ENCODE measurements at places on chromosomes 6 and 20.

GRCh38 chr20:33490023-33490933 is at the start of gene CBFA2T2:
CBFA2T2 (plus strand) TSS chr20:33490096; CDS start chr20:33490268, 172 bp downstream.
- DNase-seq: peak; percentile 34

GRCh38 chr6:39309942-39310531 is 4.2 kb downstream of the KCNK17 start:
- peak; percentile 58 for DNase-seq

DNA sequence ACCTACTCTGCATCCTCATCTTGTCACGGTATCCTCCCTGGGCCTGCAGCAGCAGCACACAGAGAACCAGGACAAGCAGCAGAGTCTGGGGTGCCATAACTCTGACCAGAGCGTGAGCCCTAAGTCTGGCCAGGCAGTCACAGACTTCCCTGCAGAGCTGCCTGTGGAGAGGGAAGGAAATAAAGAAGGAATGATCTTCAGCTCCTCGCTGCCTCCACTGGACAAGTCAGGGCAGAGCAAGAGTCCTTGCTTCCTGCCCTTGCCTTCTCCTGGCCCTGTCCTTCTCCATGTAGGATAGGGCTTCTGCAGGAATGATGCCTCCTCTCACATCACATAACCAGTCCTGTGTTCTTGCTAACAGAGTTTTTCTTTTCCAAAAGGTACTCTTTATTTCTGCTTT is 15.9 kb upstream of the WFDC11 start:
- DNase-seq: no peak

DNA sequence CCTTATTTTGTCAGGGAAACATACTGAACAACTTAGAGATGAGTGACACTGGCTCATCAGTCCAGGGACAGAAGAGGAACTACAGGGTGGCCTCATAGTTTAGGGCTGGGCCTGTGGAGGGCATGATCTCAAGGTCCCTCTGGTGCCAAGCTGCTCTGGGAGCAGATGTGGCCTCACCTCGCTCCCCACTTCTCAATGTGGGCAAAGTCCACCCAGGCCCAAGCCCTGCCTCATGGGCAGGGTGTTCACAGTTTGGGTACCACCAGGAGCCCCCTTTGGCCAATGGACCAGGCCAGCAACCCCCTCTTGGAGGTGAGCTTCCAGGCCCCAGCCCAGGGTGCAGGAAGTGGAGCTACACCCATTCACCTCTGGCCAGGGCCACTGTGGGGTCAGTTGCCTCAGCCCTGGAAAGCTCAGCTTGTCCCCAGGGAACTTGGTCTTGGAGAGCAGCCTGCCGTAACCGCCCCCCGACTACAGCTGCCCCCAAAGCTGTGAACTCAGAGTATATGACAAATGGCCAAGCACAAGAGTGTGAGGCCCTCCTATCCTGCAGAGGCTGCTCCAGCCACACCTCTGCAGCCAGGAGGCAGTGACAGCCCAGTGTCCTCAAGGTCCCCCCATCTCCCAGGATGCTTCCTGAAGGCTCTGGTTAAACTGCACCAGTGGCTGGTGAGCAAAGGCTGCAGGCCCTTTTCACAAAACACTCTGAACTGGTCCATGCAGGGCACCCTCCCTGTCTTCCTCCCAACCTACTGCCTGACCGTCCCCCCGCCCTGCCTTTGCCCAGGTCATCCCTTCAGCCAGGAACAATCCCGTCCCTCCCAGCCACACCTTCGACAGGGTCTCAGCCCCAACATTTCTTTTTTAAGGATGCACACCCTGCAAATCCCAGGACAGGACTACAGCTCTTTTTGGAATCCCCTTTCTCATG is 3.6 kb downstream of the ADISSP start:
- no peak for DNase-seq

GRCh38 chr6:106453756-106454367 is 93.3 kb downstream of the CRYBG1 start:
- DNase-seq: no peak

- DNase-seq: no peak
Observed at GRCh38 chr6:117555262-117555849, 47.0 kb downstream of the GOPC start.

DNA sequence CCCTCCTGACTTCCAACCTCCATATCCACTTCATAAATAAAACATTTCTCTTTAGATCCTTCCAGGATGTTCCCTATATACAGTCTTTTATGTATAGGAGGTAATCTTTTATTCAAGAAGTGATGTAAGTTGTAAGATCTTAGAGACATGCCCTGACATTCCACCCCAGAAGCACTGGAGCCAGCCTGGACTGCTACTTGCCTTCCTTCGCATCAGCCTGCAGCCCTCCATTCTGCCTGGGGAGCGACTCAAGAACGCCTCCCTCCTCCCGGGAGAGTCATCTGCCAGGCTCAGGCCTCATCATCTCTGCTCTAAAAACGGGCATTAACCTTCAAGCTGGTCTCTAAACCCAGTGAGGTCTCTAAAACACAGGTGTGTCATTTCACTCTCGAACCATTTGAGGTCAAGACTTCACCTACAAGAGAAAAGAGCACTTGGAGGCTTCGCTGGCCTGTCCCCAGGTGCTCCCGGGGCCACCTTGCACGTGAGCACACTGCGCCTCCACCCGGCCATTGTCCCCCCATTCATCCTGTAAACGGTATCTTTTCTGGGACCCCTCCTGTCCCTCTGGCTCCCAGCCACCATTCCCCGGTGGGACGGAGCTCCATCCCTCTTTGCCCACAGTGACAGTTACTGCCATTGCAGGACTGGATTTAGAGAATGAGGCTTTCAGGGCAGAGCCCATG is 107.5 kb upstream of the PDE10A start:
- no peak for DNase-seq

DNA sequence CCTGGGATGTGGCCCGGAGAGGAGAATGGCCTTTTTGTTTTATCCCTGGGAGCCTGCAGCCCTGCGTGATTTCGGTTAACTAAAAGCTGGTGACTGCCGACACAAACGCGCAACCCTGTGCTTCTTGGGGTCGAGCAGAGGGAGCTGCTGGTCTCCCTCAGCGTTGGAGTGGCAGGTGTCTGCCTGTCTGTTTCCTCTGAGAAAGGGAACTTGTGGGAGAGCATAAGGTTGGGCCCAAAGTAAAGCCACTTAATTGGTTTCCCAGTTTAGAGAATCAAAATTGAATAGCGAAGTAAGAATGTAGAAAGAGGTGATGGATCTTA is 500 bp downstream of the LTV1 start:
- no peak for DNase-seq

DNA sequence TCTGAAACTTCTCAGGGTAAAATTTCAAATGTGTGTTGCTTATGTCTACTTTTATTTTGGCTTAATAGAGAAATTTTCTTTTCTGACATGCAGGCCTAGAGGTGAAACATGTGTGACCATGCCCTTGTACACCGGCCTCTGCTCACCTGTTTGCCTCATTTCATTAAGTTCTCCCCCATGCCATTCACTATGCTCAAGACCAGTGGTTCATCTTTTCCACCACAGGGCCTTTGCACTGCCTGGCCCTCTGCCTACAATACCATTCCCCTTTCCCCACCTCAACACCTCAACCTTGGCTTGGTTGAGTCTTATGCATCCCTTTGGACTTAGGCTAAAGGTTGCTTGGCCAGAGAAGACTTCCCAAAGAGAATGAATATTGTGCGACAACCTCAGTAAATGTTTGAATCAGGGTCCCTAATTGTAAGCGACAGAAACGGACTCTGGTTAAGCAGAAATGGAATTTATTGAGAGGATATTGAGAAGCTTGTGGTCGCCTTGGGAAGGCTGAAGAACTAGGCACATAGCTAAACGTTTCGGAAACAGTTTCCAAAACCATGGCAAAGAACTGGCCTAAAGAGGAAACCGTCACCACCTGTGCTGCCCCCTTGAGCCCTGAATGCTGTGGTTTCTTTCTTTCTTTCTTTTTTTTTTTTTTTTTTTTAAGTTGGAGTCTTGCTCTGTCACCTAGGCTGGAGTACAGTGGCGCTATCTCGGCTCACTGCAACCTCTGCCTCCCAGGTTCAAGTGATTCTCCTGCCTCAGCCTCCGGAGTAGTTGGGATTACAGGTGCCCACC is 152.2 kb downstream of the SOX4 start:
- DNase-seq: no peak

GRCh38 chr20:59120491-59120890 is 43.1 kb upstream of the ZNF831 start:
- DNase-seq: no peak

DNA sequence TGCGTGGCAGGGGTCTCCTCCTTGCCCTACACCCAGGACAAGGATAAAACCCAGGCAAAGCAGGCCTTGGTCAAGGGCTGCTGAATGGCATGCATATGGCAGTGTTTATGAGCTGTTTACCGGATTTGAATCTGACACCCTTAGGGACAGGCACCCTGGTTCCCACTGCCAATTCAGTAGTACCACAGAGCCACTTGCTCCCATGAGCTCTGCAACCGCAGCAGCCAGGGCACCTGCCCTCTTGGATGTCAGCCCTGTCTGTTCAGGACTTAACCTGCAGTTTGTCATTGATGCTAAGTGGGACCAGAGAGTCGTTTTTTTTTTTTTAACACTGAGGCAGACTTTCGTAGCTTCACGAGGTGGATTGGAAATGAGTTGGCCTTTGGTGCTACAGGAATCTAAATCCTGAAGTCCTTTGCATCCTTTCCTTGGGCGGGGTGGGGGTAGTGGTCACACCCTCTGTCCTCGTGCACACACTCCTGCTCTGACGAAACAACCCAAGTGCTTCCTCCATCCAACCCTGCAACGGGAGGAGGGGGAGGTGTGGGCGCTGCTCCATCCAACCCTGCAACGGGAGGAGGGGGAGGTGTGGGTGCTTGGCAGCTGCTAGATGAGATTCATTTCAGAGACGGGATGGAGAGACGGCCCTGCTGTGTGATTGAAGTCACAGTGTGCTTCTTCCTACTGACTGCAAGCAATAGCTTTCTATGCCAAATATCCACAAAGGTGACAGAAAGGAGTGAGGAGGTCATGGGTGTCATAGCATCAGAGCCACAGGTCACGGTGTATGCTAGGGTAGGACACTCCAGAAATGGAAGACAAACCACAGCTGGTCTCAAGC is 166.5 kb downstream of the SMOC2 start:
- DNase-seq: no peak

GRCh38 chr20:1854246-1854645 is 41.0 kb upstream of the SIRPA start:
- DNase-seq: peak; percentile 39

DNA sequence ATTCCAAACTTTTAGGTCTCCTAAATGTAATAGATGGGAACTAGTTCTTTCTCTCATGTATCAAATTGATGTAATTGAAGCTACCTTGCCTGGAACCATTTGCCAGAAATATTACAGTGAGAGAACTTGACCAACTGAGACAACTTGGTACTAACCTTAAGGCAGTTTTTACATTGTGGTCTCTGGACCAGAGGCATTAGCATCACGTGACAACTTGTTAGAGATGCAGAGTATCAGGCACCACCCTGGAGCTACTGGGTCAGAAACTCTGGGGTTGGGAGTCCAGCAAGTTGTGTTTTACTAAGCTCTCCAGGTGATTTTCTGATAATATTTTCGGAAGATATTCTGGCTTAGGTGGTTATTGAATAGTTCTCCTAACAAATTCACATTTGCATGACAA is 982.1 kb upstream of the SLC35B3 start:
- no peak for DNase-seq

DNA sequence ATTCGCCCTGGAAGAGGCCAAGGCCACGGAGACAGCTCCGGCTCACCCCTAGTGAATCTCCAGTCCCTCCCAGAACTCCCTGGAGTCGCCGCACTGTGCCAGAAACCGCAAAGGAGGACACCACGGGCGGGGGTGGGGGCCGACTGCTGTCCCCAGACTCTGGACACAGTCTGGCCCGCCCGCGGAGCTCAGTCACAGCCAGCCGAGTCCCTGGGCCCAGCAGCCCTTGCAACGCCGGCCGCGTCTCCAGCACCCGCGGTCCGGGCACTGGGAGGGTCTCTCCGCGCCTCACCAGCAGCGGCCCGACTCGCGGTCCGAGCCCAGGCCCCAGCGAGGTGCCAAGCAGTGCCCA is 518 bp downstream of the PEX6 start:
- DNase-seq: no peak

DNA sequence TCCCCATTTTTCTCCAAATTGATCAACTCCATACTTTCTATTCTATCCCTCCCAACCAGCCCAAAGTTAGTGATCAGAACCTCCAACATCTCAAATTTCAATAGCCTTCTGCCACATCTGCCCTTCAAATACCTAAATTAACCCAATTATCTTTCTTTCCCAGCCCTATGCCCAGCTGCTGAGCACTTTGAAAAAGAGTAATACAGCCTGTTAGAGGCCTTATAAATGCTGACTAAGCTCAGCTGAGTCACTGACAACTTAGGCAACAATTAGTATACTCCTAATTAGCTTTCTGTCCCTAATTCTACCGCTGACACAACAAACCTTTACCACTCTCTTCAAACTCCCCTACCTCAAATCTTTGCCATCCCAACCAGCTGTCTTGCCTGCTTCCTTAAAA is 23.5 kb downstream of the RUNX2 start:
- DNase-seq: no peak

DNA sequence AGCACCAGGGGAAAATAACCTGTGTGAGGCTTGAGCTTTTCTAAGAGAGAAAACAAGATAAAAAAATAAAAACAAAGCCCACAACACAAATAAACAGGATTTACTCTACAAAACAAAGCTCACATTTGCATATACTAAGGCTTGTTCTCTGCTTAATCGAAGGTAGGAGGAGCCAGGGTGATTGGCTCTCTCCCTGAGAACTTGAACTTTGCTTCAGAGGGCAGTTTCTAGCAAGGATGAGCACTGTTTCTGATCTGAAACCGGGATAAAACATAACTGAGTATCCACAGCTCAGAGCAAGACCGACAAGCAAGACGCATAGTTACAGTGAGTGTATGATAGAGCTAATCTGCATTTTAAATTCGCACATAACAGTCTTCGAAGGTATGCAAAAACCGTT is 200.6 kb downstream of the PRKN start:
- no peak for DNase-seq

DNA sequence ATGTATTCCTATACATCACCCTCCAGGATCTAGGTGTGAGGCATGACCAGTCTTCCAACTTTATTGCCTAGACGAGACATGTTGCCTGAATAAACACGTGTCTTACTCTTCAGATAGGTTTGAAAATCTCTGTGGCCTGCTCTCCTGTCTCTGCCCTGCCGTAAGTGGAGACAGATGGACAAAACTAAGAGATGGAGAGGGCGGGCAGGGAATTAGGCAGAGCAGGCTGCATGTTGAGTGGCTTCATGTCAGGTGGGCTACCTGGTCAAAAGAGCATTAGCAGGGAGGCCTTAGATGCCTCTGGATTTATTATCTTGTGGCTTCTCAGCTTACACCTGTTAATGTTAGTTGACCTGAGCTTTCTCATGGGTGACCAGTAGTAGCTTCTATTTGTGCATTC is 59.0 kb upstream of the TULP4 start:
- DNase-seq: no peak

- DNase-seq: no peak
Observed at GRCh38 chr6:169663468-169663867, 38.4 kb downstream of the WDR27 start.
